Fibroblast of skin of right biceps (primary cell): ENCODE measurements at places on chromosomes 7 and 10.

- peak; percentile 8 for DNase-seq
Measured at GRCh38 chr7:156732091-156732625, 91.6 kb downstream of the RNF32 start.

GRCh38 chr10:6755781-6756460, 175.8 kb upstream of the PRKCQ start:
- DNase-seq = no peak

GRCh38 chr10:1141701-1142100, 85.5 kb downstream of the WDR37 start:
- DNase-seq = no peak

- no peak for DNase-seq
Measured at GRCh38 chr7:157463245-157463644, 126.4 kb downstream of the DNAJB6 start.

DNA sequence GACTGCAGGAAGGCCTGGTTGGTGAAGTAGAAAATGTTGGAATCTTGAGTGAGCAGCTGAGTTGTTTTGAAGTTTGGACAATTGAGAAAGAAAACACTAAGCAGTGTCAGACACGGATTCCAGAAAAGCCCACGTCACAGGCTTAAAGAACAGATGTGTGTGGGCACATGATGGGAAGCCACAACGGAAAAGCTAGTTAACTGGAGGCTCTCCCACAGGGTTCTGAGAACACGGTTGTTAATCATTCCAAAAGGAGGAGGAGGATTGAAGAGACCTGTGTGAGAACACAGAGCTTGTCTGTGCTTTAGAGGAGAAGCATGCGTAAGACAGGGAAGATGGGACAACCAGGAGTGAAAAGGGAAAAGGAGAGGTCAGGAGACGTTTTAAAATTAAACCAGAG, 42.6 kb downstream of the SHH start:
- peak; percentile 52 for DNase-seq

DNA sequence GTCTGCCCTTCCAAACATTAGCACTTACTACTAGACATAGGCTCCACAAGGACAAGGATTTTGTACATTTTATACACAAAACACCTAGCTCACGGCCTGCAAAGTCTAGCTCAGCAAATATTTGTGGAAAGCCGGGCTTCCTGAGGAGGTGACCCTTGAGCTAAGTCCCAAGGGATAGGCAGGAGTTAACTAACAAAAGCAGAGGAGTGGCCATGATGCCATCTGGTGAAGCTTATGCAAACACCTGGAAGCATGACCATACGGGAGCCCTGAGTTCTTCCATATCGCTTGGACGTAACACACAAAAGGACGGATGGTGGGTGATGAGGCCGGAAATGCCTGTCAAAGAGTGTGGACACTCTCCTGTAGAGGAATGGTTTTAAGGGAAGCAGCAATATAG, 25.9 kb upstream of the YAE1 start:
- no peak for DNase-seq

- no peak for DNase-seq
Measured at GRCh38 chr10:22723343-22723779, 9.0 kb upstream of the PIP4K2A start.

- no peak for DNase-seq
Measured at GRCh38 chr10:29820890-29821461, 186.2 kb upstream of the SVIL start.

DNA sequence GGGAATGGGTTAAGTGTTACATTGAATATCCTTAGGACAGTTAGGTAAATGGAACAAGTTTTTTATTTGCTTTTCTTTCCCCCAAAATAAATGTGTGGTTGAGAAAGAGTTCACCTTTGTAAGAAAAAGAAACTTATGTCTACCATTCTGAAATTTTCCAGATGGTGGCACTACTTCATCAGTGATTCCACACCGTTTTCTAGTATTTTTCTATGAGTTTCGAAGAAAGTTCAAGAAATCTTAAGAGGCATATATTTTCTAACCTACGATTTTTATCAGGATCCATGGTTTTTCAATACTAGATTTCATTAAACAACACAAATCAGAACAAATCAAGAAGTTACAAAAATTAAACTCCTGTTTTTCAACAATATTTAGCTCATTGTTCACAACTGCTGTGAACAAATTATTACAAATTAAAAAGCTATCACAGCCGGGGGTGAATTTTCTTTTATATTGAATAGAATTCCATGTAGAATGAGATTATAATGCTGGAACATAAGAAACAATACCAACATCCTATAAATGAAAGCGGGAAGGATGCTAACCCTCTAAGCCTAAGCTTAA, 163.1 kb upstream of the NPVF start:
- DNase-seq = peak; percentile 23

DNA sequence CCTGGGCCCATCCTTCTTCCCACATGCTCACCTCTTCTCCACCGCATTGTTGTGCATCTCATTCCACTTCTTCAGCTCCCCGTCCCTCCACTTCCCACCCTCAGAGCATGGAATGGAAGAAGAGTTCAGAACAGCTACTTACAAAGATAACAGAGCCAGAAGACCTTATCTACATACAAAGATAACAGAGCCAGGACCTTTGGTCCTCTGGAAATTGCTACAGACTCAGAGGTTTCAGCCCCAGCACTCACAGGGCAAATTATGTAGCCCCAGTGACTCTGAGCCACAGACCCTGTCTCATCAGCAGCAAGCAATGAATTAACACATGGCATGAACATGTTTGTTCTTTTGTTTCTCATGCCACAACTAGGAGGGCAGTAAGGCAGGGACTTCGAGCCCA, 28.7 kb upstream of the SLC29A3 start:
- no peak for DNase-seq

- peak; percentile 51 for DNase-seq
Measured at GRCh38 chr10:22252224-22252800, 34.5 kb upstream of the EBLN1 start.

DNA sequence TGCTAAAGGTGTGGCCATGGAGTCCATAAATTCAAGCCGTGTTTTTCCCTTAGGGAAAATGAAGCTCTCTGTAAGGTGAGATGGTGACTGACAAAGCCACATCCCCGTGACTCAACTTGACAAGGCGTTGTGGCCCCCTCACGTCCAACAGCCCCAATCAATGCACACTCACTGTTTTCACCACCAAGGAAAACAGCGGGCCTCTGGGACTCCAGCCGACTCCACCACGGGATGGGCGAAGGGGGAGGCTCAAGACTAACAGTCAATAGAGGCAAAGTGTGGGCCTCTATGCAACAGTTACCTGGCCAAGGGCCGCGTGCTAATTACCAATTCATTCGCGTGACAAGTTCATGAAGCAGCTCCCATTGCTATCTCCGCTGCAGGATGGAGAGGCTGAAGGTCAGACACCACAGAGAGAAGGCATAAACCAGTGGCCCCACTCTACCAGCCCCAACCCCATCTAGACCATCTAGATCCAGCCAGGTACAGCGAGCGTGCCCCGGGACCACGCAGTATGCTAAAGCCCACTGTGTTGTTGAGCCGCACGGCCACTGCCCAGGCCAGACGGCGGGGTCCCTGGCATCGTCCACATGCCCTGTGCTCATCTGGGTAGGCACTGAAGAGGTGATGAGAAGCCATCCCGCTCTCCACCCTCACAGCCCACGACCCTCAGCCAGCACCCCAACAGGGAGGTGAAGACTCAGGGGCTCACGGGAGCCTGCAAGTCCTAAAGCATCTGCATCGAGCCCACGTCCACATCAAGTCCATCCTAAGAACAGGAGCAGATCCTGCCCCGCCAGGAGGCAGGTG, 76.1 kb downstream of the PROSER2 start:
- no peak for DNase-seq

- DNase-seq = no peak
Measured at GRCh38 chr10:70890917-70891431, 2.6 kb upstream of the PCBD1 start.

GRCh38 chr10:72802763-72803505, 90.6 kb upstream of the OIT3 start:
- peak; percentile 67 for DNase-seq

DNA sequence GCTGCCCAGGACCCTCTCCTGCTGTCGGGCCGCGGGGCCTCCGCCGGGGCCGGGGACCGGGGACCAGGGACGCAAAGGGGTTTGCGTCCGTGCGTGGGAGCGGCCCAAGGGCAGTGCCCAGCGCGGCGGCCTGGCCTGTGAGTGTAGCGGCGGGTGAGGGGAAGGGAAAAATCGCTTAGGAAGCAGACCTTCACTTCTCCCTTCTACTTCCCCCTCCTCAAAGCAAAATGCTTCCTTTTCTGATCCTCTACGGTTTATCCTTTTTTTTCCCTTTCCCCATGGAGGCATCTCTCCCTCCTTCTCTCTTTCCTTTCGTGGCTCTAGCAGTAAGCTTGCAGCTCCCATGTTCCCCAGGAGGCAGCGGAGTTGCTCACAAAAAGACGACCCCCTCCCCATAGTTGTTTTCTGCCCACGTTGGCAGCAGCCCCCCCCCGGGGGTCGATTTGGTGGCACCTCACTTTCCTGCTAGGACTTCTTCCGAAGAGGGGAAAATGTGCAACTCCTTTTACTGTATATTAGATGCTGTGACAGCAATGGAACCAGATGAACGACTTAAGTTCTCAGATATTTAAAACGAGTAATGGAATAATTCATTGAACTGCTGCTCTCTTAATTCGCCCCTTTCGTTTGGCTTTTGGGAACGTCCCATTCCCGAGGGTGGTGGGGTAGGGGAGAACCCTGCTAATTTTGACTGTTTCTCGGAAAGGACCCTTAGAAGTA, 724 bp downstream of the CAPZA2 start:
- peak; percentile 26 for DNase-seq

DNA sequence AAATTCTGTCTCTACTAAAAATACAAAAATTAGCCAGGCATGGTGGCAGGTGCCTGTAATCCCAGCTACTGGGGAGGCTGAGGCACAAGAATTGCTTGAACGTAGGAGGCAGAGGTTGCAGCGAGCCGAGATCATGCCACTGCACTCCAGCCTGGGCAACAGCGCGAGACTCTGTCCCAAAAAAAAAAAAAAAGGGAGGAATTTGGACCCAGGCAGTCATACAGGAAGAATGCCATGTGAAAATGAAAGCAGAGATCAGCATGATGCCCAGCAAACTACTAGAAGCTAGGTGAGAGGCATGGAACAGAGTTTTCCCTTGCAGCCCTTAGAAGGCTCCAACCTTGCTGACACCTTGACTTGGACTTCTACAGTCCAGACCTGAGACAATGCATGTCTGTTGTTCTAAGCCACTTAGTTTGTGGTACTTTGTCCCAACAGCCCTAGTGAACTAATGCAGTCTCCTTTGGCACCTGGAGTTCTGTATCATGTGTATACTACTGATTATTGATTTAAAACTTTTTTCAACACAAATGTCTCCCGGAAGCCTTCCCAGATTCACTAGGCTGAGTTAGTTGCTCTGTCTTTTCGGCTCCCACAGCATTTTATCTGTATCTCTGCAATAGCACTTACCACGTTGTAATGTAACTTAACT, 10.2 kb upstream of the BAG3 start:
- no peak for DNase-seq

DNA sequence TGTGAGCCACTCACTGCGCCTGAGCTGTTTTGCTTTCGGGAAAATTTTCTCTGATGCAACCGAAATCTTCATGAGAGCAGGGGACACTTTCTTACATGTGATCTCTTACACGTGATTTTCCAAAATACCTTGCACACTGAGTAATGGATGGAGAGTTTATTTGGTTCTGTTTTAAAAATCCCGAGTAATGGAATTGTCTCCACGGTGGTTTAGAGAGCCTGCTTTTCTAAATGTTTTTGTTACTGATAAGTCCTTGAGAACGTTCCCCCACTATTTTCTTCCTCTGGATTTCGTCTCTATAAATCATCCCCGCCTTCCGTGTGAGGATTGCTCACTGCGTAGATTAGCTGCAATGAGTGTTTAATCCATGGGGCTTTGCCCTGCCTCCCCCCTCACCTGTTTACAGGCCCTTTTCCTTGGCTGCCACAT, 25.7 kb downstream of the CAMK1D start:
- no peak for DNase-seq
